ENCODE measurements at places on chromosomes 6 and 20. TPM values are rescaled to one million over a fixed set of nuclear protein-coding genes. Genes with fewer than 3 reads are reported as not detected.

The PPP1R16B gene
- not detected for total RNA-seq

The SIRPG gene
- total RNA-seq, result not detected

The HUS1B gene
- total RNA-seq, result 0.22 TPM

The SIRPB2 gene
- not detected for total RNA-seq

The NOX3 gene
- total RNA-seq, result not detected

The PFDN4 gene
- total RNA-seq, result 64.0 TPM

The DEF6 gene
- total RNA-seq, result 6.0 TPM
